CD4-positive, alpha-beta T cell treated with Interleukin-1 beta for 1 hour (primary cell): ENCODE measurements at places on chromosomes 12 and 14.

- DNase-seq: no peak
Measured at GRCh38 chr14:71086567-71086966, 179.3 kb downstream of the PCNX1 start.

- no peak for DNase-seq
Measured at GRCh38 chr14:47300796-47301195, 374.6 kb downstream of the MDGA2 start.

DNA sequence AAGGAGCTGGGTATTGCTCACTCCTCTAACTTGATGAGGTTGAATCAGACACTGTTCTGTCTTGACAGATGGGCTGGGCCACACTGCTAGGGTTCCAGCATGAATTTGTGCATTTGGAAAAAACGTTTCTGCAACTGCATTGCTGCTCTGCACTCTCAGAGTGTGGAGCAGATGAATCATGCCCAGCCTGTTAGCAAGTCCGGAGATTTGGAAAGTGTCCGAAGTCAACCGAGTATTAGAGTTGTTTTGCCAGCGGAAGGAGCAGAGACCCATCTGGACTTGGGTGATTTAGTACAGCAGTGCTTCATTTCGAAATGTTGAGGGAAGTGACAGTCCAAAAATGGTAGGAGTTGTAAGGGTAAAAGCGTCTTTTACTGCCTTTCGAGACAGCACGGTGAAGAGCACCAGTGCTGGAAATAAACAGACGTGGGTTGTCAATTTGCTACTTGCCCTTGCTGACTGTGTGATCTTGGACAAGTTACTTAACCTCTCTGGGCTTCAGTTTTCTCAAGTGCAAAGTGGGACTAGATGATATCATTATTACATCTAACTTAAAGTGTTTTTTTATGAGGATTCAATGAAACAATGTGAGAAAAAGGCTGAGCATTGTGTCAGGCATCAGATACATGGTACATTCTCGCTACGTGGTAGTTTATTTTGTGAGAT, 139.5 kb downstream of the CHST11 start:
- DNase-seq: no peak

- no peak for DNase-seq
Measured at GRCh38 chr14:54763761-54764160, 138.9 kb downstream of the GCH1 start.

DNA sequence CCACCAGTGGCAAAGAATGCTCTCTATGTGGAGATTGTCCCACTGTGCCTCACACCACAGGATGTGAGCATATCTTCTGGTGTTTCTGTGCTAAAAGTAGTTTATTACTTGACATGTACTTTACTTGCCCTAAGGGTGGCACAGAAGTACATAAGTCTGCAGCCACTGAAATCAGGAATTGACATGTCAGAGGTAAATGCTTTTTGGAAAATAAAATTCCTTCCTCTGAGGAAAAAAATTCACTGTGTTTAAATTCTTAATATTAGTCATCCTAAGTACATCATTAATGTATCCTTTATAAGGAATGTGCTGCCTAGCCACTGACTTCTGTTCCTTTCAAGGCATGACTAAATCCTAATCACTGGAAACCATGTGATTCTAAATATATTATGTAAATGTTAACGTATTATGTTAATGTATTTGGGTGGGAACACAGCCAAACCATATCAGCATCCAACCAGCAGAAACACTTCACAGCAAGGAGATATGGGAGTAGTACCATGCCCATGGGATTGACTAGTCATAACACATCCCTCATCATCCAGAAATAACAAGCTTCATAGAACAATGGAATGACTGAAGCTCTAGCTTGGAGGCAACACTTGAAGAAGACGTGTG, 239.7 kb upstream of the PPFIA2 start:
- no peak for DNase-seq

GRCh38 chr14:100025111-100025510, 40.1 kb upstream of the EVL start:
- peak; percentile 5 for DNase-seq
